HEK293T (cell line): ENCODE measurements at places on chromosomes 1 and 21.

DNA sequence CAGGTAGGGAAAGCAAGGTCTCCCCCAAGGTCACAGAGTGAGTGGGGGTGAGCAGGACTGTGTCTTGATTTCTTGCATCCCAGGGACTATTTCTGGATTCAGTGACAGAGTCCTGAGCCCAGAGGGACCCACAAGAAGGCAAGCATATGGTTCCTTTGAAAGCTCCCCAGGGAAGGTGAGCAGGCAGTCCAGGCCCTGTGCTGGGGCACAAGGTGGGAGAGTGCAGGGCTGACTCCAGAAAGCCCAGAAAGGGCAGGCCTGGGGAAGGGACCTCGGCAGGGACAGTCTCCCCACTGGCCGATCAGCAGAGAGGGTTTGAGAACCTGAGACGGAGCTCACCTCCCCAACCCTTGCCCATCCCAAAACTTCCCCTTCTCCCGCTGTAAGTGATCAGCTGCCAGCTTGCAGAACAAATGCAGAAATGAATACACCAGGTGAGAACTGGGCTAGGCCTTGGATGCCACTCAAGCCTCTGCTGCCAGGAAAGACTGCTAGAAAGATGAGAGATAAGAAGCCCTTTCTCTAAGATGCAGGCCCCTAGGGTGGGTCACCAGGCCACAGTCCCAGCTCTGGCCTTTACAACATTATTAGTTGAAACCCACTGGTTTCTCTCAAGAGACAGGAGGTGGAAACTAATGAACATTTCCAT, 121.0 kb downstream of the GLIS1 start:
- no peak for DNase-seq

GRCh38 chr1:47106792-47107191, 30.4 kb upstream of the CYP4A22 start:
- DNase-seq = no peak

DNA sequence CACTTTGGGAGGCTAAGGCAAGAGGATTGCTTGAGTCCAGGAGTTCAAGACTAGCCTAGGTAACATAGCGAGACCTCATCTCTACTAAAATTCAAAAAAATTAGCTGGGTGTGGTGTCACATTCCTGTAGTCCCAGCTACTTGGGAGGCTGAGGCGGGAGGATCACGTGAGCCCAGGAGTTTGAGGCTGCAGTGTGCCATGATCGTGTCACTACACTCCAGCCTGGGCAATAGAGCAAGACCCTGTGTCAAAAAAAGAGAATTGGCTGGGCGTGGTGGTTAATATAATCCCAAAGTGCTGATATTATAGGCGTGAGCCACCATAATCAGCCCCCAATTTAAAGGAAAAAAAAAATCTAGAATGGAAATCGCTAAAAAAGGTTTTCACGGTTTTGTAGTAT, 7.0 kb downstream of the MACO1 start:
- no peak for DNase-seq

GRCh38 chr1:113035086-113035485, 37.9 kb upstream of the LRIG2 start:
- DNase-seq = no peak

- no peak for DNase-seq
These were observed 364.2 kb upstream of the ST6GALNAC5 start for GRCh38 chr1:76503100-76503499.

DNA sequence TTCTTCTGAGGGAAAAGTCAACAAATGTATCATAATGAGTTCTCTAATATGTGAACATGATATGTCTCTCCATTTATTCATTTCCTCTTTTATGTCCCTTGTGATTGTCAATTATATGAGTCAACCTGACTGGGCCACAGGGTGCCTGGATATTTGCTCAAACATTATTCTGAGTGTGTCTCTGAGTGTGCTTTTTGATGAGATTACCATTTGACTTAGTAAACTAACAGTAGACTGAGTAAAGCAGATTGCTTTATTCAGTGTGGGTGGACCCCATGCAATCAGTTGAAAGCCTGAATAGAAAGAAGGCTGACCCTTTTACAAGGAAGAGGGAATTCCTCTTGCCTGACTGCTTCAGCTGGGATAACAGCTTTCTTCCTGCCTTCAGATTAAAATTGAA, 142.6 kb downstream of the SLC35F3 start:
- no peak for DNase-seq

DNA sequence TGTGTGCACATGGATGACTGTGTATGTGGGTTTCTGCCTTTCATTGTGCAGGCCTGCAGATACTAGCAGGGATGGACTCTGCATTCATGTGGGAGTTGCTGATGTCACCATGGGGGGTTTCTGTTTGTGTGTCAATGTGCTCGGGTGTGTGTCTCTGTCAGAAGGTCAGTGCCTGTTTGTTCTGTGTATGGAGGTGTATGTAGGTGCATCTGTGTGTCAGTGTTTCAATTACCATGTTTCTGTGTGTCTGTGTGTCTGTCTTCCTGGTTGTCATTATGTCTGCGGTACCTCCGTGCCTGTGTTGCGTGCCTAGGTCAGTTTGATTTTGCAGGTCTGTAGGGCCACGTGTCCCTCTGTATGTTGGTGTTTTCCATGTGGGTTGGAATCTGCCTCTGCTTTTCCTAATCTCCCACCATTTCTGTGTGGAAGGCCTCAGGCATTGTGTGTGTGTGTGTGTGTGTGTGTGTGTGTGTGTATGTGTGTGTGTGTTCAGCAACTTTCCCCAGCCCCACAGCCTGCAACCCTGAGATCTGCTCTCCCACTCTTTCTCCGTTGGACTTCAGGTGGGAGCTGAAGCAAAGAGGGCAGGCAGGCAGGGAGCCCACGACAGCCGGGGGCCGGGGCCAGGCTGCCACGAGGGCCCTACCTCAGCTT, 36.7 kb upstream of the WASF2 start:
- no peak for DNase-seq
